ENCODE measurements at places on chromosomes 5 and 9. TPM values are rescaled to one million over a fixed set of nuclear protein-coding genes. Genes with fewer than 3 reads are reported as not detected.

DNA sequence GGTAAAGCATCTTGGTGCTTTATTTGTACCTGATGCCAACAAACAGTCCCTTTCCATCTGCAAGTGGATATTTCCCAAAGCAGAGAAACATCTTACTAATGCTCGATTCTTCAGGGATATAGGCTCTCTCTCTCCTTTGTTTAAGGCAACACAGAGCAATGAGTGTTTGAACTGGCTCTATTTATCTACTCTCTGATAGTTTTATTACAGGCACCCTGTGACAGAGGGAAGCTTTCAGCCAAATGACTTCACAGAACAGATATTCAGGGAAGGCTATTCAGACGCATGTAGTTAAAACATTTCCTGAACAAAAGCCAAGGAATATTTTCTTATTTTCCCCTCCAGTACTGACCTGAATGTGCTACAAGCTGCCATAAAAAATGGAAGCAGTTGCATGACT is 141.8 kb downstream of the YIPF5 start:
- no peak for DNase-seq

- peak; percentile 78 for DNase-seq
These were observed 83.0 kb upstream of the FREM1 start for GRCh38 chr9:14993061-14993800.

DNA sequence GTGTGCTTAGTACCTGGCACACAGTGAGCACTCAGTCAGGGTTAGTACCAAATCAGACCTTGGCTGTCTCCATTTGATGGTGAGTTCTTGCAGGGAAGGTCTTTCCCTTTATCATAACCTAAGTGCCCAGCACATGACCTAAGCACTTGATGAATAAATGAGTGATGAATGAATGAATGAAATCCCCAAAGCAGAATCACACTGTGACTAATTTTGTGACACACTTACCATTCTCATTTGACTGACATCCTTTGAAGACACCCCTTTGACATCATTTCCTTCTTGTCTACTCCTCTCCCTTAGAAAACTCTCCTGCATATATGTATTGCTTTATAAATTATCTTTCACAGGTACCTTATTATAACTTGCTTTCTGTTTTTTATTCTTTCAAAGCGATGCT is 130.2 kb upstream of the ELL2 start:
- no peak for DNase-seq

DNA sequence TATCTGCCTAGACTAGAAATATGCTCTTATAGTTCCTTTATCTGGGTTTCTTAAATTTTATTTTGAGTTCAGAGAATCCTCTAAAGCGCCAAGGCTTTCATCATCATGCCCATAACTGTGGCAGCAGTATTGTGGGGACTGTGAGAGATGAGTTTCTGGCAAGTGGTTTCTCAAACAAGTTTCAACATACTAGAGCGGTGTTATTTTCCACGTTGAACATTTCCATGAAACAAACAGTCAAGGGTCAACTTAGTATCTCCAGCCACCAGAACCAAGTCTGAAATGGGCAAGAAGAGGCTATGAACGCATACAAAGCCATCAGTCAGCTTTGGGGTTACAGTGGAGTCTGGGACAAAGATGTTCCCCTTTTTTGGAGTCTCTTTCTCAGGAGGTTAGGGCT is 40.3 kb downstream of the SERINC5 start:
- no peak for DNase-seq

DNA sequence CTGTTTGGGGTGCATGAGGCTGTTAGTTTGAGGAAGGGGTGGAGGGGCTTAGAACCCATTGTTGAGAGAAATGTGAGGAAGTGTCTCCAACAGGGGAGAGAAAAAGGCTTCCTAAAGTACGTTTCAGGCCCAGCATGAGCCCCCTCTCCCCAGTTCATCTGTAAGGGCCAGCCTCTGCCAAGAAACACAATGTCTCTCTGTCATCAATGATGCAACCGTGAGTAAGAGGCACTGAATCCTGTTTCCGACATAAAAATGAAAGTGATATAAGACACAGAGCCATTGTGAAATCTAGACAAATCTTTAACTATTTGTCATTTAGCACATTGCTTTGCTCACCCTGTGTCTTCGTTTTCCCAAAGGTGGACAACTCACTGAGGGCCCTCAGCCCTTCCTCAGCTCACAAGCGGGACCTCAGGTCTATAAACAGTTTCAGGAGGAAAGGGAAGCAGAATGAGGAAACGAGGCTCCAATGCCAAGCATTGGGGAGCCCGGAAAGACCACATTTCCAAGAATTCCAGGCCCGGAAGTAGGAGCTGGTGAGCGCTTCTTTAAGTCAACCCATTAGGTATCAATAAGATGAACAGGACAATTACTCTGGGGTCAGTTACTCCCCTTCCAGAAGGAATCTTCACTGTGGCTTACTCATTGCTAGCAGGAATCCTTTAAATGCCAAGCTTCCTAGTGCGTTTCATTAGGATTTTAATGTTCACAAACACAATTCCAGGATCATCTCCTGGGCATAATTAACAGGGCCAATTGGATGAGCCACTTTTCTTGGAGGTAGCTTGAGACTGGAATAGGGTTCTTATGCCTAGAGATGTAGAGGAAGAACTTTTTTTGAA is 59.0 kb upstream of the KLF4 start:
- no peak for DNase-seq

Gene ADAMTS2
- 2.1 TPM for total RNA-seq

Gene EQTN
- total RNA-seq: 1.1 TPM

GRCh38 chr5:23314827-23315226 is 192.6 kb upstream of the PRDM9 start:
- DNase-seq: no peak

Gene NUTM2G
- total RNA-seq: not detected

DNA sequence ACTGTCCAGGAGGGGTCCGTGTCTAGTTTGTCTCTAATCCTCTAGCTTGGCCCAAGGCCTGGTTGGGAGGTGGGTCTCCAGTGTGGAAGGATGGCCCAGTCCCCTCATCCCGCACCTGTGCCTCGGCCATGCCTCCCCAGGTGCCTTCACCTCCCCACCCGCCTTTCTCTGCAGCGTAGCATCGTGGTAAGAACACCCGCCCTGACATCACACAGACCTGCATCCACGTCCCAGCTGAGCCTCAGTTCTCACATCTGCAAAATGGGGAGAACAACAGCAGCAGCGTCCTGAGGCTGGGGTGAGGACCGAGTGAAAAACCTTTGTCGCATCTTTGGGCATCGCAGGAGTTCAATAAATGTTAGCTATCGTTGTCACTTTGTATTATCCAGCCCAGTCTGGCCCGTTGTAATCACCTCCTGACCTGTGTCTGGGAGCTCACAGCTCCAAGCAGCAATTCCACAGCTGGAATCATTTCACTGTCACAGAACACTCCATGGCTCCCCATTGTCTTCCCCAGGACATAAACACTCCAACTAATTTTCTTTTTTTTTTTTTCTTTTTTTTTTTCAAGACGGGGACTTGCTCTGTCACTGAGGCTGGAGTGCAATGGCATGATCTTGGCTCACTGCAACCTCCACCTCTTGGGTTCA is 181.2 kb upstream of the IER5L start:
- DNase-seq: no peak

Measured in progenitor cell of endocrine pancreas (in vitro differentiated cells).